ENCODE measurements at places on chromosomes 4 and X. TPM values are rescaled to one million over a fixed set of nuclear protein-coding genes. Genes with fewer than 3 reads are reported as not detected.

The AMTN gene
- not detected for total RNA-seq

The NXF2B gene
- total RNA-seq: not detected

DNA sequence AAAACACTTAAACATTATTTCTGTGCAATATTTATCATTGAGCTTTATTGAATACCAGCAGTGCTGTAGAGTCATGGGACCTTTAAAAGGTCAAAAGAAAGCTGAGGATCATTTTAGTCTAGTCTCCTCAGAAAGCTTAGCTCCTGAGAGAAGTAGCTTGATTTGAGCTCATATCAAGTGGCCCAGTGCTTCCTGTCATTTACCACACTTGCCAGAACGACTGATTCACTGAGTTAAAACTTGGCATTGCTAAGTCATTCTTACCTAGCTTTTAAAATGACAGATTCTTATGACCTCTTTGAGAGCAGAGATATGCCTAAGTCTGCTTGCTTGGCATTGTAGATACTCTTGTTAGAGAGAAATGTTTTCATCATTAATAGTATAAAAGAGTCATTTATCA, 15.2 kb downstream of the SEPTIN11 start:
- DNase-seq: no peak

GRCh38 chr4:14392378-14392777, 609.9 kb upstream of the CPEB2 start:
- no peak for DNase-seq

GRCh38 chr4:150525321-150525868, 56.6 kb upstream of the MAB21L2 start:
- no peak for DNase-seq
